AG08396 (cell line): ENCODE measurements at places on chromosomes 11 and 22.

- no peak for DNase-seq
These were observed 7.4 kb downstream of the ZFTA start for GRCh38 chr11:63761188-63761587.

- no peak for DNase-seq
These were observed 105.7 kb upstream of the TMEM45B start for GRCh38 chr11:129709801-129710398.

DNA sequence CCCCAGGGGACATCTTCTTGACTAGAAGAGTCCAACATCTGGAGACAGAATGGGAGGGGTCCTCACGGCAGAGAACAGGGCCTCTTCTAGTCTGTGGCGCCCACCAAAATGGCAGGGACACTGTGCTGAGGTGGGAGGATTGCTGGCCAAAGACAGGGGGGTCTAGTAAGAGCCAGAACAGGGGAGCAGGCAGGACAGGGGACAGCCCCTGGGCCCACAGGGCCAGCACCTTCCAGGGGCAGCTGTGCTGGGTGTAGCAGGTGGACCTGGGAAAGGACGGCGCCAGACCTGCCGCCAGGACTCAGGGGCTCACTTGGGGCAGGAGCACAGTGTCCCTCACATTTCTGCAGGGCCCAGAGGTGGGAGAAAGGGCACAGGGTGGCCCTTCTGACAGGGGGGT, 858 bp upstream of the APOBEC3A start:
- no peak for DNase-seq

GRCh38 chr22:26806445-26807175, 149.2 kb downstream of the MIAT start:
- DNase-seq = no peak
